ENCODE measurements at places on chromosomes 3 and 15.

- no peak for DNase-seq
These were observed 275.6 kb downstream of the ZNF621 start for GRCh38 chr3:40800343-40800742.

DNA sequence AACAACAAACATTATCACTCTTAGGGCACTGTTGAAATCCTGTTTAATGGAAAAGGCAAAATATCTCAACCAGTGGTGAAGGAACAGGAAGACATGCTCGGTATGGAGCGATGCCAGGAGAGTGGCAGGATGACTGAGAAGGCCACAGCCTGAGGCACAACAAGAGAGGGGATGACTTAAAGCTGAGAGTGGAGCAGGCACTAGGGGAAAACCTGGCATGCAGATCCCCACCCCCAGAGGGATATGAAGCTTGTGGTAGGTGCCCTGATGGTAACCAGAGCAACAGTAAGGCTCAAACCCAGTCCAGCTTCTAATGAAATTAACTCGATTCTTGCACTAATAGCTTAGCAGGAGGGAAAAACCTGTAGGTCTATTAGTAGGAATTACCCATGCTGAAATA lies 40.4 kb downstream of the LYSMD4 start:
- DNase-seq, result no peak

DNA sequence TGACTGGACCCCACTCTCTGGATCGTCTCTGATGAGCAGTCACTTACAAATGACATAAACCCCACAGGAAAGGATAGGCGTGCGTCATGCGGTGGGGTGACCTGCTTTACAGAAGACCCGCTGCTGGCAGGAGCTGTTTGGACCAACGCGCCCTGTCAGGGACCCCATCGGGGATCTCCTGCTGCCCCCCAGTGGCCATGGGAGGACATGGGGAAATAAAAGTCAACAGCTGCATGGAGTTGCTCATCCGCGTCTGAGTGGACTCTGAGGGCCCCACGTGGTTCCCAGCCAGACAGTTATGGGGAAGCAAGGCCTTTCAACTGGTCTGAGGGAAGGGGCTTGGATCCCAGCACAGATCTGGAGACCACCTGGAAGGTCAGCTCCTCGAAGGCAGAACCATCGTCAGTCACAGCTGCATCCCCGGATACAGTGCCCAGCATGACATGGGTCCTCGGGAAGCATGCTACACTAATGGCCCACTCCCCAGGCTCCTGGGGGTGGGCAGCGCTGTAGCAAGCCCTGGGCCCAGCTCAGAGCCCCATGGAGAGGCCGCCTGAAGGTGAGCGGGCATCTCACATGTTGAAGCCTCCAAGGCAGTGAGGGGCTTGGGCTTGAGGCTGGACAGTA lies 32.1 kb downstream of the PTH1R start:
- DNase-seq, result peak; percentile 83

- DNase-seq, result no peak
These were observed 93.2 kb downstream of the GBE1 start for GRCh38 chr3:81668283-81668682.

- DNase-seq, result peak; percentile 82
These were observed at the start of gene NRROS for GRCh38 chr3:196639483-196640296. NRROS (plus strand) TSS chr3:196639694; CDS start chr3:196654540, 14,846 bp downstream.

- DNase-seq, result peak; percentile 67
These were observed 1.5 kb upstream of the SNX22 start for GRCh38 chr15:64149893-64150578.

- no peak for DNase-seq
These were observed 26.3 kb downstream of the BLM start for GRCh38 chr15:90743407-90743806.

DNA sequence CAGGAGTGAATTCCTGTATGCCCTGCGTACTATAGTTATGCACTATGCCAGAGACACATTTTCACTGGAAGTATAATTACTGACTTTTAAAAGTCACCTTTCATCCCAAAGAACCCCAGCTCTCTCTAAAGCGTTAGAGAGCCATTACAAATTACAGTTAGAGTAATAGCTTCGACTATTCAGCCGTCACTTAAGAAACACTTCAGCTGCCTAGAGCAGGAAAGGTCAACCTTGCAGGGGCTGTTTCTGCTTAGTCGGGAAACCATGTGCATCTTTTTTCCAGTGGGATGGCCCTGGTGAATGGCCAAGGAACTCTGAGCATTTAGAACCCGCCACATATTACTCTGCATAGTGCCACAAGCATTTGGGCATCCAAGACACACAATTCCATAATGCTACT lies 235.9 kb downstream of the ARRDC4 start:
- no peak for DNase-seq

GRCh38 chr3:71134521-71134920 lies 449.0 kb downstream of the FOXP1 start:
- DNase-seq, result no peak

- no peak for DNase-seq
These were observed 16.4 kb upstream of the PRR20G start for GRCh38 chr3:127304121-127304744.

DNA sequence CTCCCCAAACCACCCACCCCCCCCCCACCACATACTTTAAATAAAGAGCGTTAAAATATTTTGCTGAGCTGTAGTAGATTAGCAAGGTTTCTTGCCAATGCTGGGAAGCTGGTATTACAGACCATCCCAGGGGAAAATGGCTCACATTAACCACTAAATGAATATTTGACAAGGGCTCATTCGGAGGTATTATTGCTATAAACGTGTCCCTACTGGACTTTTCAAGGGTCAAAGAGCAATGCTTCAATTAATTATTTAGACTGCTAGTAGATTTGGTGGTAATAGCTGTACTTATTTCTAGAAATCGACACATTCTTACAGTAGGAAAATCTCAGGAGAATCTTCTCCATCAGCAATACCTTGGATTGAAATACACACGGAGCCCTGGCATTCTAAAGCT lies 5.2 kb downstream of the SOX2 start:
- no peak for DNase-seq

GRCh38 chr3:9732080-9732739 lies 675 bp downstream of the BRPF1 start:
- DNase-seq, result peak; percentile 16

- DNase-seq, result no peak
These were observed 131.3 kb downstream of the TJP1 start for GRCh38 chr15:29690765-29691475.

DNA sequence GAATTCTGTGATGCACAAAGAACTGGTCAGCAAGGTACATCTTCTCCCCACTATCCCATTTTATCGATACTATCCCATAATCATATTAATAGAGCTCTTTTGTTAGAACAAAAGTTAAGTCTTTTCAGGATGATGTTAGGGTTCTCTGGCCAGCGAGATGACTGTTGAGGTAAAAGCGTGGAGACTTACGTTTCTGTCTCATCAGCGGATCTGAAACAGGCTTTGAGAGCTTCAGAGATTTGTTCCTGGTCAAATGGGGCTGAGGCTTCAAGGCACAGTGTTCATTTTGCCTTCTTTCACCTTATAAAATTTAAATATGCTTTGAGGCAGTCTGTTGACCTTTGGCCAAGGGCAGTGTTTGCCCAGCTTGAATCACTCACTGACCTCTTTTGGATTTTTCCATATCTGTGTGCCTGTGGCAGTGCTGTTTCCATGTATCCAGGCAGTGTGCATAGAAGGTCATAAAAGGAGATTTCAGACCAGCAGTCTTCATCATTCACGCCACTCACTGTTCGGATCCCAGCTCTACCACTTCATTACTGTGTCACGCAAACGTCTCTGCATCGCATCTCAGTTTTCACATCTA lies 3.1 kb downstream of the ADAMTSL3 start:
- DNase-seq, result no peak

All from hematopoietic multipotent progenitor cell treated with erythropoietin and hydrocortisone succinate and interleukin-3 and kit ligand, for 8 days (in vitro differentiated cells).